ENCODE measurements at places on chromosomes 3 and 15.
A peak's percentile ranks its signal among the peaks of the same experiment; 100 is the strongest.

DNA sequence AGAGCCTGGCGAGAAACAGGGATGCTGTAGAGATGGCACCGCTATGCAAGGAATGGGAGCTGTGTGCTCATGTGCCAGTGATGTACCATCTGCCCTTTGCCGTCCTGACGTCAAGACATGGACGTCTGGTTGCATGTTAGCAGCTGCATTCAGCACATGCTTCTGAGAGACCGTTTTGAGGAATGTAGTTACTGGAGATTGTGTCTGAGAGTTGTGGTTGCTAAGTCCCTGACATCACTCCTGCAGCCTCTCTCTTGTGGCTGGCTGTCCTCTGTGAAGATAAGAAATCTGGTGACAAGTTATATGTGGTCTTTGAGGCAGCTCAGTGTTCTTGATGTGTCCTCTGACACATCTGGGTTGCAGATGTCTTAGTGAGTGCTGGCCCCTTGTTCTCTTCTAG lies 165.1 kb downstream of the APBA2 start:
- no peak for DNase-seq

GRCh38 chr3:140078343-140078742 lies 143.4 kb downstream of the CLSTN2 start:
- DNase-seq, result no peak

- DNase-seq, result no peak
Observed at GRCh38 chr3:117515309-117515708, 805.7 kb downstream of the TUSC7 start.

DNA sequence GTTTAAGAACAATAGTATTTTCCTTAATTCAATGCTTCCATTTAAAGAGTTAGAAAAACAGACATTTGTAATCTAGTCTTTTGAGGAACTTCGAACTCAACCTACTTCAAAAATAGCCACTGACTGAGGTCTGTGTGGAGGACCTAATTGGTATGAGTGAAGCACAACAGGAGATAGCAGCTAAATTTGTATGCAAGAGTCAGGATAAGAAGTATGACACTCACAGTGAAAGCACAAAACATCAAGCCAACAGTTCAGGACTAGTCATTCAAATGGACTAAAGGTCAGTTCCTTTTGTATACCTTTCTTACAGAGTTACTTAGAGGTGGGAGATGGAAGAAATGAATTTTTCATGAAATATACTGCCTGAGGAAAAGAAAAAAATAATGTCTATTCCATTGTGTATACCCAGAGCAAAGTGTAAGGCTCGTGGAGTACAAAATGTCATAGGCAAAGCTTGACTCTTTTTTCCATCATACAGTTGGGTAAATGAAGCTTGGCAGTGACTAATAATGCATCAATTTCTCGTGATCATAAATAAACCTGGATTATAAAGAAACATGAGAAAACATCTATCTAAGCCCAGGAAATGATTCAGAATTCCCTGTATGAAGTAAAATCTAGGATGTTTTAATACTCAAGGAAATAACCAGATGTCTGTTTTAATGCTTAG lies 1005.2 kb upstream of the CADM2 start:
- DNase-seq, result no peak

DNA sequence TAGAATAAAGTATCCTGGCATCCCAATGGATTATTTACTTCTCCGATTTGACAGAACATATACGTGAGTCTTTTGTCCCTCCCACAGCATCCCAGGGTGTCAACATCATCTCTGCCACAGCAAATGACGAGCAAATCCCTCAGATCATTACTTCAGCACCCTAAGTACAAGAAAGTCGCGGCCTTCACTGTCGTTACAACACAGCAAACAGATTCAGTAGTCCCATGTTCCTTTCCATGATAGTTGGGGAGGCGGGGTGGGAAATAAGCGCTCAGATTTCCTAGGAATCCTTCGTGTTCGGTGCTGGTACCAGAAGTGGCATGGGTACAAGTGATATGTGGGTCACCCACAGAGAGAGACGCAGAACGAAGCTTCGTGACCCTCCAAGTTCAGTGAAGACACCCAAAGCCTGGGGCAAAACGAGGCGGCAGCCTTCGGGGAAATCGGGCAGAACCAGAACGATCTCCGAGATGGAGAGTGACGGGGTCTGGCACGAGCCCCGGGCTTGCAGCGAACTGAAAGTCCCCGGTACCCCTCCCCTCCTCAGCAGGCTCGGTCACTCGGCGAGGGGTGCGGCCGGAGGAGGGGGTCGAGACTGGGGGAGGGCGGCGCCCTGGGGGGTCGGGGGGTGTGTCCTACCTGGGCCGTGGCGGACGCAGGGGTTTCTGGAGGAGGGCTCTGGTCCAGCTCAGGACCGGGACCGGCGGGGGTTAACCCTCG lies 619 bp downstream of the TTBK2 start:
- no peak for DNase-seq

DNA sequence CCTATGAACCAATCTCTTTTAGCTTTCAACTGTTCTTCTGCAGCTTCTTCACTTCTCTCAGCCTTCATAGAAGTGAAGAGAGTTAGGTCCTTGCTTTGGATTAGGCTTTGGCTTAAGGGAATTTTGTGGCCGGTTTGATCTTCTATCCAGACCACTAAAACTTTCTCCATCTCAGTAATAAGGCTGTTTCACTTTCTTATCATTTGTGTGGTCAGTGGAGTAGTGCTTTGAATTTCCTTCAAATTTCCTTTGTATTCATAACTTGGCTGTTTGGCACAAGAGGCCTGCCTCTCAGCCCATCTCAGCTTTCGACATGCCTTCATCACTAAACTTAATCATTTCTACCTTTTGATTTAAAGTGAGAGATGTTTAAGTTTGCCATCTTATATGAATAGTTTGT lies 21.7 kb downstream of the DZIP1L start:
- no peak for DNase-seq

- no peak for DNase-seq
Observed at GRCh38 chr3:42189736-42190135, 76.2 kb downstream of the CCK start.

- DNase-seq, result no peak
Observed at GRCh38 chr3:78703944-78704343, 1063.9 kb downstream of the ROBO1 start.

DNA sequence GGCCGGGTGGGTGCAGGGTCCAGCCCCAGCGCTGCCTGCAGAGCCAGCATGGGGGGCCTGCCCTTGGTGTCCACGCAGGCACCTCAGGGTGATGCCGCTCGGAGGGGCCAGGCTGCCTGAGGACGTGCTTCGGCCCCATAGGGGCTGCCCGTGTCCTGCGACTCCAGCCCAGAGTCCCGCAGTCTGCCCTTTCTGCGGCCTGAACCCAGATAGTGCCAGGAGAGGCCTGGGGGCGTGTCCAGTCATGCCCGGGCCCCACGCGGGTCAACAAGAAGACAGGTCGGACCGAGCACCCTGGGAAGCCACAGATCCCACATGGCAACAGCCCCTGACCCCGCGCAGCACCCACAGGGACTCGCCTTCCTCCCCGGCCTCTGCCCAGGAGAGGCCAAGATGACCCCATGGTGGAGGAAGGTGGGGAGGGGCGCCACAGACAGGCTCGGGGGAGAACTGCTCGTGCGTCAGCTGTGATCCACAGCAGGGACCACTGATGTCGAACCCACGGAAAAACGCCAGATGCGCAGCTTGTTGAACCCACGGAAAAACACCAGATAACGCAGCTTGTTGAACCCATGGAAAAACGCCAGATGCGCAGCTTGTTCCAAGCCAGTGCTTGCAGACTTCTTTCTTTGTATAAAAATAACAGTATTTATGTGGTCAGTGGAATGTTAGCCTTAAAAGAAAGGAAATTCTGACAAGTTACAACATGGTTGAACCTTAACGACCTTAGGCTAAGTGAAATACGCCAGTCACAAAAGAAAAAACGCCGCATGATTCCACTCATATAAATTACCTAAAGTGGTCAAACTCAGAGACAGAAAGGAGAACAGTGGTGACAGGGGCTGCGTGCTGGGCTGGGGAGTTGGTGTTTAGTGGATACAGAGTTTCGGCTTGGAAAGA lies 28.5 kb downstream of the CYFIP1 start:
- DNase-seq, result no peak

GRCh38 chr15:64052925-64053491 lies 6.7 kb upstream of the DAPK2 start:
- DNase-seq, result no peak

DNA sequence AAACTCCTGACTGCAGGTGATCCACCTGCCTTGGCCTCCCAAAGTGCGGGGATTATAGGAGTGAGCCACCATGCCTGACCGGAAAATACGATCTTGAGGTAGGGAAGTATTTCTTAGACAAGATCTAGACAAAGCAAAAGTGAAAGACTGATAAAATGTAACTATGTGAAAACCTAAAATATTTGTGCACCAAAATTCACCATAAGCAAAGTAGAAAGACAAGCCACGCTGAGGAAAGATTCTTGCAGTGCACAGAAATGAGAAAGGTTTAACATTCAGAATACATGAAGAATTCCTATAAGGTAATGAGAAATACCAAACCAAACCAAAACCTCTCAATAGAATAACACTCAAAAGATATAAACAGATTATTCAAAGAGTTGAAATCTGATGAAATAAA lies 35.7 kb downstream of the SYNM start:
- no peak for DNase-seq

GRCh38 chr3:48656841-48657281 lies 5.8 kb downstream of the CELSR3 start:
- DNase-seq, result no peak

DNA sequence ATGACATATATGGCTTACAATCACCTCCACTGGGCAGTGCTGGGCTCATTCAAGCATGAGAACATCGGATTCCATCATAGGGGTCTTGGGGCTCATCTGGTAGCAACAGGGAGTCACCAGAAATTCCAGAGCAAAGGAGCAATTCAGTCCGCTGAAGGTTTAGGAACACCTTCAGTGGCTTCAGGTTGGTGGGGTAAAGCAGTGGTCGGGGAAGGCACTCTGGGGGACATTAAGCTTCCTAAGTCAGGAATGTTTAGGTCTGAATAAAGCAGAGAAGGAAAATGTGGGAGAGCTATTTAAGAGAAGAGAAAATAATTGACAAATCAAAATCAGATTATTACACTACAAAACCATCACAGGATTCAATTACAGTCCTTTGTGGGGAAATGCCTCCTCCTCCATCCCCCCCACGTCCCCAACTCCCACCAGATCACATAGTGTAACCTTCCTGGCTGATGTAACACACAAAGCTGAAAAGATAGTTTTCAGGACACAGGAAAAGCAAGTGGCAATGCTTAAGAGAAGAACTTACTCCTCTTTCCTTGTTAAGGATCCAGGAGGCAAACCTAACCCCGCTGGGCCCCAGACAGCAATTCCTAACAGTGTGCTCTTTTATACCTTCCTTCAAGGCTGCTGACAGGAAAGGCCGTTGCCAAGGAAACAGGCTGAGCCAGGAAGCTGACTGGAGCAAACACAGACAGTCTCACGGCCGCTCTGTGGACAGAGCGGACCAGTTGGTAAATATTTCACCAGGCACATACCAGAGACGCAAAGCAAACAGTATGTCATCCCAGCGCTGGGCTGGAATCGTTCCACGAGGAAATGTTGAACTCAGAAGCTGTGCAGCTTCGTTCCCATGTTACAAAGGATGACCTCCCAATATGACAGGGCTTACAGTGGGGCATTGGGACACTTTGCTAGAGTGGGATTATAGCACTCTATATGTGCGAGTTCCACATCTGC lies 57.5 kb upstream of the LMCD1 start:
- peak; percentile 92 for DNase-seq

- DNase-seq, result no peak
Observed at GRCh38 chr15:40914486-40914885, 14.7 kb upstream of the DLL4 start.

- DNase-seq, result no peak
Observed at GRCh38 chr15:101140697-101141065, 111.2 kb downstream of the CHSY1 start.

GRCh38 chr3:6416049-6416661 lies 444.8 kb upstream of the GRM7 start:
- no peak for DNase-seq

GRCh38 chr3:148309390-148310035 lies 388.2 kb upstream of the AGTR1 start:
- peak; percentile 56 for DNase-seq

DNA sequence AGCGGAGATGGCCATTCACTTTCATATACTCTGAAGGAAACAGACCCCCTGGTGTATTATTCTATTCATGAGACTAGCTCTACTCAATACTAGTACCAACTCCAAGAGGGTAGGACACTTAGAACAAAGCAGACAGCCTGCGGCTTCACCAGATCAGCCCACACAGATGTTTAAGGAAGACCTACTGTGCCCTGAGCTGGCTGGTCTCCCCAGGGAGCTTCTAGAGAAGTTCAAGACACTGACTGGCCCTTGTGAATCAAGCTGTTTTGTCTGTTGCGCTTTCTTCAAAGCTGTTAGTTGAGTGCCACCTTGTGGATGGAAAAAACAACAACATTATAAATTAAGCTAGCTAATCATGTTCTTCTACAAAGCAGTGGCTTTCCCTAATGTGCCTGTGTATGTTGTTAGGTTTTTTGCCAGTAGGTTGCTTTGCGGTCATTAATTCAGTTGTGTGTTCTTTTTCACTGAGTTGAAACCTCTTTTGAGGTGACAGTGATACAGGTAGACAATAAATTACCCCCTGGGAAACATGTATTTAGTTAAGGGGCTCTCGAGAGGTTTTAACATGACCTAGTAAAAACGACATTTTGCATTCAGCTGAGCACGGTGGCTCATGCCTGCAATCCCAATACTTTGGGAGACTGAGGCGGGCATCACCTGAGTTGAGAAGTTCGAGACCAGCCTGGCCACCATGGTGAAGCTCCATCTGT lies 64.2 kb upstream of the MYZAP start:
- peak; percentile 89 for DNase-seq

- peak; percentile 69 for DNase-seq
Observed at GRCh38 chr3:194046995-194047645, 88.8 kb upstream of the HES1 start.

DNA sequence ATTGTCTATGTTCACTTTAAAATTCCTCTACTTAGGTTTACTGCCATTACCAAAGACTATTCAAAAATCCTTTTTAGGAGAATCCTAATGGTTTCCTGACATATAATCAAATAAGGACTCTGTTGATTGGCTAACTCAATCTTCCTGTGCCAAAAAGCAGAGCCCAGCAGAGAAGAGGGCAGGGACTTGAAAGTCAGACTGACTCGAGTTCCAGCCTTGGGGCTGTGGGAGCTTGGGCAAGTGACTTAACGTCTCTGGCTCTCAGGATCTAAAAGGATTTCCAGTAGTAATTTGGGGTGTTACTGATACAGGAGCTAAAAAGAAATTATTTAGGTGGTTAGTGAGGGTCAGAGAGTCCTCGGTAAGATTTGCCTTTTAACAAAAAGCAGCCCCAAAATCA lies 10.9 kb downstream of the CCR5 start:
- DNase-seq, result no peak

GRCh38 chr15:73763931-73764330 lies 10.8 kb upstream of the INSYN1 start:
- DNase-seq, result no peak

GRCh38 chr3:79844176-79844575 lies 76.4 kb upstream of the ROBO1 start:
- DNase-seq, result no peak

GRCh38 chr3:143002083-143002712 lies 828 bp downstream of the U2SURP start:
- peak; percentile 16 for DNase-seq

GRCh38 chr15:99348412-99348811 lies 97.1 kb downstream of the LRRC28 start:
- no peak for DNase-seq
